Caki2 (cell line): ENCODE measurements at places on chromosomes 13 and 19. TPM values are rescaled to one million over a fixed set of nuclear protein-coding genes. Genes with fewer than 3 reads are reported as not detected.

DNA sequence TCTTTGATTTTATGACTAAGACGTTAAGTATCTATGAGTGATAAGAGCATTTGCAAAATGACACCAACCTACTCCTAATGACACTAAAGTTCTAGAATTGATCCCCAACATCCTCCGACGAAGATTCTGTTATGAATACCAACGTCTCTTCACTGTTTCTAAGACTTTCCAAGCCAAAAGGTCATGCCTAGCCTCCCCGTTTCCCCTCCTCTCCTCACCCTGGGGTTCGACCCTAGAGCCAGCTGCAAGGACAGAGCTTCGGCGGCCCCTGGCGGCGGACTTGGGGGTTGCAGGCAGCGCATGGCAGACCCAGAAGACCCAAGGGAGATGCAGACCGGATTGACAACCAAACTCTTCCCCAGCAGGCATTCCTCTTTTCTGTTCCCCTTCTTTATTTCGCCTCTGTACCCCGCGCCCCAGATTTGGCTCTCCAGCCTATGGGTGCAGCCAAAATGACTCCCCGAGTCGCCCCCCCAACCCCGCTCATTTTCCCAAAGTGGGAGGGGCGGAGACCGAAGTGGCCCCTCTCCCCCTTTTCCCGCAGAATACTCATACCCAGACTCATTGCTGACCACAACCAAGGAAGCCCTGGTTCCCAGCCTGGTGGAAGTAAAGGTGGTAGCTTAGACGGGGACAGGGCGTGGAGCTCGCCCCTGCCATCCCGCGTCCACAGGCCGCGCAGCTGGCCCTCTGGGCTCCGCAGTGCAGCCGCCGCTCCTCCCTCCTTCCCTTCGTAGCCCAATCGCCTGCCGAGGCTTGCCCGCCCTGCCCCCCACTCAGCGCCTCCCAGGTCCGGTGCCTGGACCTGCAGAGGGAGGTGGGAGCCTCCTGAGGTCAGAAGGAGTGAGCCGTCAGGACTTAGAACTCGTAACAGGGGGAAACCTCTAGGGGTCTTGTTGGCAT lies 4.1 kb upstream of the EML2 start:
- peak; percentile 90 for DNase-seq

DNA sequence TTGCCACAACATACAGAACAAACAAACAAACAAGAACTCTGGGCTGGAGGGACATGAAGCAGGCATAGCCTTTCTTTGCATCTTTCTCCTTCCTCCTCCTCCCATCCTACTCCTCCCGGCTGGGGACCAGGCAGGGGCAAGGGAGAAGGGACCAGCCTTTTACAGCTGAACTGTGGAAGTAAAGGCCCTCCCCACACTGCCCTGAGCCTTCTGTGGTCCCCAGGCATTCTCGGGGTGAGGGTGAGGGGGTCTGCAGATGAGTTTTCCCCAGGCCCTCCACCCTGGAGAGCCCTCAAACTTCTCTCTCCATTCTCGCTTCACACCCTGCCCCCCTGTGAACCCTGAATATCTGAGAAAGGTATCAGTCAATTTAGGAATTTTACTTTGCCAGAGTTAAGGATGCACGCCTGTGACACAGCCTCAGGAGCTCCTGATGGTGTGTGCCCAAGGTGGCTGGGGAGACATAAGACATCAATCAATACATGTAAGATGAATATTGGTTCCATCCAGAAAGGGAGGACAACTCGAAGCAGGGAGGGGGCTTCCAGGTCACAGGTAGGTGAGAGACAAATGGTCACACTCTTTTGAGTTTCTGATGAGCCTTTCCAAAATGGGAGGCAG lies 170.9 kb downstream of the COL4A1 start:
- DNase-seq: no peak

PABPC3 gene
- total RNA-seq: not detected in 2 replicates

DNA sequence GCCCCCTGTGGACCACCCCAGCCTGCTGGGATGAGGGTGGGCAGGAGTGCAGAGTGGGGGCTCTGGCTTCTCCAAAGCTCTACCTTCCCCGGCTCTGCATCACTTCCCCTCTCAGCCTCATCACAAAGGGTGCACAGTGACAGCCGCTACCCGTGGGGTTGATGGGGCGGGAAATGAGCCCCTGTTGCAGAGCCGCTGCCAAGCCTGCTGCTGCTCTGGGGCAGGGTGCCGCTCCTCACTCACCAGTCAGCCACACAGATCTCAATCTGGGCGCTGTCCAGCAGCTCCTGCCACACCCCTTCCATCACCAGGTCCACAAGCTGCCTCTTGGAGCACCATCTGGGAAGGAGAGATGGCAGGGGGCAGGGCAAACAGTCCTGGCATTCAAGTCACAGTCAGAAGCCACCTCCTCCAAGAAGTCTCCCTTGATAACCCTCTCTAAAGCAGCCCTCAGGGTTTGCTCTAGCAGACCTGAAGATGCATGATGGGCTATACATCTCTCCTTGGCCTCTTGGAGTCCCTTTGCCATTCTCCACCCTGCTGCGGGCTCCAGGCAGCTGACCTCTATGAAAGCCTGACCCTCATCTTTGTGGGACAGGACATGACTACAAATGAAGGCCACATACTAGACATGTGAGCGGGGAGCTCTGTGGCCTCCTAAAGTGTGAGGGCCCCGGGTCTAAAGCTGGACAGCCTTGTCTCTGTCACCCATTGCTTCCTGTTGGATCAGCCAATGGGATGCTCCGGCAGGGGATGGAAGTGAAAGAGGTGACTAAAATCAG lies 15.7 kb downstream of the MRPS12 start:
- DNase-seq: no peak

GRCh38 chr19:40300668-40301067 lies 15.5 kb upstream of the AKT2 start:
- DNase-seq: no peak

GRCh38 chr13:30868799-30869470 lies 37.1 kb upstream of the MEDAG start:
- DNase-seq: no peak

GRCh38 chr13:66659701-66660467 lies 570.3 kb downstream of the PCDH9 start:
- DNase-seq: peak; percentile 74

DNA sequence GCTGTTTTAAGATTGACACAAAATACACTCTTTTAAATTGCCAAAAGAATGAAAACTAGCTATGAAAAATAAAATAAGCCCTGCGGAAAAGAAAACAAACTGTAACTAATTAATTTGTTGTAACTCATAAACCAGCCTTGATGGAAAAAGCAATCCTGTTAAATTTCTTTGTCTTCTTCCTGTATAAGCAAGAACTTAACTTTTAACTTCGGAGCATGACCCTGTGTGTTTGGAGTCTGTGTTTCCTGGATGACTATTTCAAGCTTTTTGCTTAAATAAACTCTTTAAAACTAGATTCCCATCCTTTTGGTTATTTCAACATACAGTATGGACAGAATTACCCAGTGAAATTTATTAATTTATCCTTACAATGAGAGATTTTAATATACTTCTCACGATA lies 122.6 kb downstream of the TNFRSF19 start:
- no peak for DNase-seq

GRCh38 chr13:20823071-20823470 lies 49.3 kb upstream of the EEF1AKMT1 start:
- no peak for DNase-seq

- no peak for DNase-seq
These were observed at the start of gene OVOL3 for GRCh38 chr19:36110487-36111199. TSS of gene OVOL3 (plus strand) at chr19:36111143. CDS start at chr19:36111203, 60 bp downstream.

- no peak for DNase-seq
These were observed 35.7 kb upstream of the MATK start for GRCh38 chr19:3821857-3822364.

CYP4F8 gene
- total RNA-seq: 0.24 TPM in 1 of 2 replicates, not detected in the other

DNA sequence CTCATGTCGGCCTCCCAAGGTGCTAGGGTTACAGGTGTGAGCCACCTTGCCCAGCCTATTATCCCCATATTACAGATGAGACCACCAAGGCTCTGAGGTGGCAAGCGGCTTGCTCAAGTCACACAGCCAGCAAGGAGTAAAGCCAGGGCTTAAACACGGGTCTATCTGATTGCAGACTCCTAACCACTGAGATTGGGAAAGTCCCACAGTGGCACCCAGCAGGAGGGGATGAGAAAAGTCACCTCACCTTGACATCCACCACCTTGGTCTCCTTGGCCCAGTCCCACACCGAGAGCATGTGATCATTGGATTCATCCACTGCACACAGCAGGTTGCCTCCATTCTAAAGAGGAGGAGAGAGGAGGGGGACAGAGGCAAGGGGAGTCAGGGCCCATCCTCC lies 9.5 kb downstream of the EML2 start:
- no peak for DNase-seq

GRCh38 chr13:73248711-73249580 lies 190.1 kb downstream of the KLF5 start:
- no peak for DNase-seq
